ENCODE measurements at places on chromosomes 5 and 9.

DNA sequence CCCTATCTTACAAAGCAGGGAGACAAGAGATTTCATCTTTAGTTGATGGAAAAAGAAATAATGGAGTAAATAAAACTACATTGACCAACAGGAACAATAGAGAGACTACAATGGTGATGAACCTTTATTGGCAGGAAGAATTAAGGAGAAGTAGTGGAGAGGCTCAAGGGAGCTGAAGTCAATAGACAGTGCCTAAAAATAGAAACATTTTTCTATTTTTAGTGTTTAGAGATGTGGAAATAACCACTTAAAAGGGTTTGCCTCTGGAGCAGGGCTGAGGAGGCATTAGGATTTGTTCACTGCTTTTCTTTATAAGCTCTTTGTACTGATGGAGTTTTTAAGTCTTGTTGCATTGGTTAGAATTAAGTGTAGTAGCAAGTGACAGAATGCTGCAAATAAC is 98.4 kb upstream of the ERCC6L2 start:
- DNase-seq: no peak

GRCh38 chr9:92728831-92729734 is 35.5 kb downstream of the BICD2 start:
- DNase-seq: peak; percentile 80

DNA sequence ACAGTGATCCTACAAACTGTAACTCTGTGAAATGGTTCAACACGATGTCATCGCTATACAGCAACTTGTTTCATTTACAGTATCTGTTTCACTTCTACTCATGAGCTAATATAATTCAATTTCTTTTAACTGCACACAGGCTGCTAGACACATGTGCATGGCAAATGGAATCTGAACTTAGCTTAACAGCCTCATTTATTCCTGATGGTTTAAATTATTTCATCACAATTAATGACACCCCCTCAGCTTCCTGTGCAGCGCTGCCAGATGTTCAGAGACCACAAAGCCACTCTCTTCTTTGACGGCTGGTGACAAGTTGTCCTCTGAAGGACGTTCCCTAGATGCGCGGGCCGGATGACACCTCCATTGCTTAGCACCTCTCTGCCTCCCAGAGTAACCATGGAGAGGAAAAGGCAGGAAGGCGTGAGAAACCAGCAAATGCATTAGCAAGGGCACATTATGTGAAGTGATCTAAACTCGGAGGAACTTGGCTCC is 191.1 kb downstream of the BNC2 start:
- no peak for DNase-seq

- no peak for DNase-seq
Observed at GRCh38 chr9:72551306-72551705, 29.9 kb downstream of the TMC1 start.

GRCh38 chr5:178428341-178429155 is 161.6 kb downstream of the COL23A1 start:
- no peak for DNase-seq

DNA sequence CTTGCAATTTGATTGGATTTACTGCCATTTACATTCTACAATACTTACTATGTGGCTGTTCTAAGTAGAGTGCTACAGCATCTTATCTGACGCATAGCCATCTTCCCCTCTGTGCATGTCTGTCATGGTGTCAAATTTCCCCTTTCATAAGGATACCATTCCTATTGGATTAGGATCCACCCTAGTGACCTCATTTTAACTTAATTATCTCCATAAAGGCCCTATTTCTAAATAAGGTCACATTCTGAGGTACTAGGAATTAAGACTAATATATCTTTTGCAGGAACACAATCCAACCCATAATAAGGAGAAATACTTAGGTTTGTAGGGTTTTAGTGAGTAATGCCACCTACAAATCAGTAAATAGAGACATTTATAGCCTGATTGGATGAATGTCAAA is 268.0 kb downstream of the ADAMTSL1 start:
- DNase-seq: no peak

- DNase-seq: no peak
Observed at GRCh38 chr5:149018909-149019443, 43.9 kb downstream of the SH3TC2 start.

GRCh38 chr5:31404325-31404724 is 127.6 kb downstream of the DROSHA start:
- DNase-seq: no peak

DNA sequence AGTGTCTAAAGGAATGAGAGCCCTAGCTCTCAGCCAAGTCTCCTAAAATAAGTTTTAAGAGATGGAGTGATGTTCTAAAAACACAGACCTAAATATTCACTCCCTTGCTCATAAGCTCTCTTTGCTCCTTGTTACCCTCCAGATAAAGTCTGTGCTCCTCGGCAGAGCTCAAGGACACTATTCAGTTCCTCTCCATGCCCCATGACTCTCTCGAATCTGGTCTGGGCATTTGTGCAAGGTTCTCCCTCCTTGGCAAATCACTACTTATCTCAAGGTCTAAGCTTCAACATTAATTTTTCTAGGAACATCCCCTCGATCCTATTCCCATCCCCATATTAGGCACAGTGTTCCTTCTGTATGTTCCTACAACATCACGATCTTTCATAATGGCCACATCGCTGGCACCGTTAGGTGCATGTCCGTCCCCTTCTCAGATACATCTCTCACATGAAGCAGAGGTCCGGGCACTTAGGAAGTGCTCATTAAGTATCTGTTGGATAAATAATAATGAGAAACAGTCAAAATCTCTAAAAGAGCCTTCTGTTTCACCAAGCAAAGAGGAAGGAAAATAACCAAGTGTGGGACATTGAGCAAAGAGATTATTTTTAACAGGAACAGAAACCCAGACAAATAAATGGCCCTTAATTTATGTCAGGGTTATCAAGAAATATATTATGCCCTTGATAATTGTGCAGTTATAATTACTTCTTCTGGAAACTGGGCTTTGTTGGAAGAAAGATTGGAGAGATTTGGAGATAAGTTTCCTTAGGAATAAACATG is 85.9 kb upstream of the HTR4 start:
- DNase-seq: no peak

GRCh38 chr5:17413691-17414090 is 84.3 kb upstream of the TAF11L2 start:
- no peak for DNase-seq

DNA sequence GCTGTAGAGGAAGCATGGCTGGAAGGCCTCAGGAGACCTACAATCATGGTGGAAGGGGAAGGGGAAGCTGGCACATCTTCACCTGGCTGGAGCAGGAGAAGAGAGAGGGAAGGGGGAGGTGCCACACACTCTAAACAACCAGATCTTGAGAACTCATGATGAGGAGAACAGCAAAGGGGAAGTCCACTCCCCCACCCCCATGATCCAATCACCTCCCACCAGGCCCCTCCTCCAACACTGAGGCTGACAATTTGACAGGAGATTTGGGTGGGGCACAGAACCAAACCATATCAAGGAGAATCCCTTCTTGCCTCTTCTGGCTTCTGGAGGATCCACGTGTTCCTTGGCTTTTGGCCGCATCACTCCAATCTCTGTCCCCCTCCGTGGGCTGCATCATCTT is 13.1 kb upstream of the CMBL start:
- no peak for DNase-seq

GRCh38 chr5:23332650-23333251 is 174.7 kb upstream of the PRDM9 start:
- no peak for DNase-seq

DNA sequence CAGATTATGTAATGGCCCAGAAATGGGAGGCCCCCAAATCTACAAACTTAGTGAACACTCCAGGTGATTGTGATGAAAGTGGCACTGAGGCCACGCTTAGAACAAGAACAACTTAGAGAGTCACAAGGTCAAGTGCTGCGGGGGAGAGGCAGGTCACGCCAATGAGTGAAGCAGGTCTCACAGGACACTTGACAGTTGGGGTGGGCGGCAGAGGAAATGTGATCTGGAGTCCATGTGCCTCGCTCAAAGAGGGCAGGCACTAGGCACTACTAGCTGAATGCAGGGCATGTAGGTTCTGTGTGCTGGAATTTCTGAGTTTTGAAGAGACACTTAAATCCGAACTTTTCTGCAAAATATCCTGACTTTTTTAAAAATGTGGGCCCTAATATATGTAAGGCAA is 193.2 kb upstream of the RORB start:
- no peak for DNase-seq

DNA sequence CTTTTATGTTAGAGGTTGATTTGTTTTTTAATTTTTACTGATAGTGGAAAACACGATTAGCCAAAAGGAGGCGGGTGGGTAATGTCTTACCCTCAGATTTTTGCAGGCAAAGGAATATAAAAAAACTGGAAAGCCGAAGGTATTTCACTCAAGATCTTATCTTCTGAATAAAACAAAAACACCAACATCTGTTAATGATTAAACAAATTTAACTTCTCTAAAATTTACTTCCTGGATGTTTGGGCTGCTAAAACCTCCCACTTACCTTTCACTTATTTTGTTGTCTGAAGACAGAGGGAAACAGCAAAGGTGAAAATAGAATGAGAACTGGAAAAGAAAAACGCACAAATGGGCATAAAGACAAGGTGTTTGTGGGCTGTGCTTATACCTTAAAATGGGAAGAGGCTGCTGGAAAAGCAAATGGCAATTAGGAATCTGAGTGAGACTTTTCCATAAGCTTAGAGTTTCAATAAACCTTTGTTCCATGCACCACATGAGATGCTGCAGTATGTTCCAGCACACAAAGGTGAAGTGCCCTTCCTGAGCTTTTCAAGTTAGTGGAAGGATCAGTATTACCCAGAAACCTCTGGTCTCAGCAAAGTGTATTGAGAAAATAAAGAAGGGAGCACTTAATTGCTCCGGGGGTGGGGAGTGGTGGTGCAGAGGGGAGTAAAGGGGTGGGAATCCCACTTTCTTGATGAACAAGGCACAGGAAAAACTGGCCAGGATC is 298.3 kb downstream of the BNC2 start:
- no peak for DNase-seq

DNA sequence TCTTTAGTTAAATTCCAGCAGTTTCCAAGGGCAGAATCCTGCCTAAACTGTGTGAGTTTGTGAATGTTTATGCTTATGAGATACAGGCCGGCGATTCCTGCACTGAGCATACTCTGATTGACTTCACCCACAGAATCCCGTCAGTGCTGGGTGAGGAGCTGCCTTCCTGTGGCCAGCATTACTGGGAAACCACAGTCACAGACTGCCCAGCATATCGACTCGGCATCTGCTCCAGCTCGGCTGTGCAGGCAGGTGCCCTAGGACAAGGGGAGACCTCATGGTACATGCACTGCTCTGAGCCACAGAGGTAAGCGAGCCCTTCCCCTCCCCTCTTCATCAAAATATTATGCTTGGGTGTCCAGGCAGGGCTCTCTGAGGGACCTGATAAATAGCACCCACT is 103.7 kb downstream of the CMYA5 start:
- no peak for DNase-seq

- no peak for DNase-seq
Observed at GRCh38 chr5:53275666-53276065, 166.1 kb upstream of the MOCS2 start.

DNA sequence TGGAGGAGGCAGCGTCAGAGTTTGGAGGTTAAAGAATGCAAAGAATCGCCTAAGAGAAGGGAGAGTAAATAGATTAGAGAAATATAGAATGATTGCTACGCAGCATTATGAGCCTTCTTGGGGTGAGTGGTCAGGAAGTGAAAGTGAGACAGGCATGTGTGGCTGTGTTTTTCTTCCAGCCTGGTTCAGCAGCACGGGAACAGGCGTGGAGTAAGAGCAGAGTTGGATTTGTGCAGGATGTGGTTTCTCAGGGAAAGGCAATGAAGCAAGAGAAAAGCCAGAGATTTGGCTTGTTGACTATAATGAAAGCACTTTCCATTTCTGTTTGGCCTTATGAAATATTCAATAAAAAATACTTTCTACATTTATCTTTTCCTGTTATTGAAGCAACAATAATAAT is 34.3 kb upstream of the FRMD3 start:
- no peak for DNase-seq

GRCh38 chr5:168706655-168707069 is 127.5 kb upstream of the PANK3 start:
- DNase-seq: peak; percentile 61

DNA sequence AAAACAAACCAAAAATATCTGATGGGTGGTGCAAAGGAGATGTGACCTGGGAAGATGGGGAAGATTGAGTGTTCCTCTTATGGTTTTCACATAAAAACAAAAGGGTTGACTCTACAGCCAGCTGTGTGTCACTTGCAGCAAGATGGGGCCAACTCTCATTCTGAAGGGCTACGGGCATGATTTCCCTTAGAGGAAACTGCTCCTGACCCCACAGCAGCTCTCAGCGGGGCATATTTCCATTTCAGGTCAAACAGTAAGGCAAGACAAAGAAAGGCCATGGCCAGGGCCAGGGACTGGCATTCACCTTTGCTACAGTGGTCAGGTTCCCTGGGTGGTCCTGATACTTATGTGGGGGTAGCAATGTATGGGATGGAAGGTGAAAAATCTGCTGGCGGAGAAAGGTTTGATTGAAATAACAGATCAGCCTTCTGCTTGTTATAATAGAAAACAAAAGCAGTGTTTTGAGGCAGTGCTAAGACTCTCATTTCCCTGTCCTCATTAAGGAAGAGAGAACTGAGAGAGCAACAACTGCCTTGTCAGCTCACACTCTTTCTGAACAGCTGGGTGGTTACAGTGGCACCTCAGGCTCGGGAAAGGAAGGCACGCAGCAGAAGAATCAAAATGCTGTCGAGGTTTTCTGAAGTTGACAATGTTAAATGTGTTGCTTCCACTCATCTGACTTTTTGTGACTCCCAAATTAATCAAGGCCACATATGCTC is 120.7 kb upstream of the PCA3 start:
- DNase-seq: no peak

DNA sequence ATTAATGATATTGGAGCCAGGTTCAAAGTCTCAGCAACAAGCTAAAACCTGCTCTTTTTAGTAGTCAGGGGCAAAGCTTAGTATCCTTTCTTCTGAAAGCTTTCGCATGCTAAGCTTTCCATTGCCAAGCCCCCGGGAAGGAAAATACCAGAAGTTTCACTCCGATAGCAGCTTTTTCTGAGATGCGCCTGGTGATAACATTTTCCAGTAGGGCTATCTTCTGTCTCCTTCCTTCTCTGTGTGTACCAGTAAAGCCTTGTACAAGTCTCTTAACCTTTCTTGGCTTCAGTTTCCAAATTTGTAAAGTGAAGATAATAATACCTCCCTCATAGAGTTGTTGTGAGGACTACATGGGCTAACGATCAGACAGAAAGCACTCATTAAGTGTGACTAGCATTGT is 36.7 kb downstream of the DOCK8 start:
- DNase-seq: no peak

DNA sequence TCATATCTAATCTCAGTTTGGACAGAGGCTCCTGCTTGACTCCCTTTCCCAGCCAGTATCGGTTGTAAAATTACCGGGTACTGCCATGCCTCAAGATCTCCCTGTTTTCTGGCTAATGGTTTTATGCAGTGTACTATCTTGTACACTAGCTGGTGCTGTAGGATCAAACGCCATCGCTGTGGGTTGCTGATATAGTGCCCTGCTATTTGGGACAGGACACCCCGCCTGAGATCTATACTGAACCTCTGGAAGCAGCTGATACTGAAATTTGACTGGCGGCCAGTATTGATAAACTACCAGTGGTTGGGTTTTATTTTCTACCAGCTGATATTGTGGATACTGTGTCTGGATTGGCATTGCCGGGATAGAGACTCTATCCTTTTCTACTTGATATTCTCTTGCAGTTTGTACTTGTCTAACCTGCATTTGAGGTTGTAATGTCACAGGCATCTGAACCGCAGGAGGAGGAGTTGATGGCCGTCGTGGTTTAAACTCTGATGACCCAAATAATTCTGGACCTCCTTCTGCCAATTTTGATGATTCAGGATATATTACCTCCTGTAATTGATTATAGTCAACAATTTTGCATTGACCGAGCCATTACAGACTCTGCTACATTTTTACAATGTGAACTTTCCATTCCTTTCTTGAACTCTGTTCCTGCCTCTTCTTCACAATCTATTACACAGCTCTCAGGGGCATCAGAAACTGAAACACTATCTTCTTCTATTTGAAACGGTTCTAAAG is 112.5 kb upstream of the LARP1 start:
- no peak for DNase-seq

Measured in glutamatergic neuron (in vitro differentiated cells).